NCI-H1417 (cell line): ENCODE measurements at places on chromosomes 11 and 22.

- DNase-seq = no peak
Observed at GRCh38 chr11:71485466-71485865, 32.5 kb downstream of the NADSYN1 start.

- DNase-seq = no peak
Observed at GRCh38 chr11:60771879-60772525, 13.1 kb upstream of the MS4A10 start.

GRCh38 chr22:16935209-16935608 lies 72.8 kb downstream of the GAB4 start:
- no peak for DNase-seq

DNA sequence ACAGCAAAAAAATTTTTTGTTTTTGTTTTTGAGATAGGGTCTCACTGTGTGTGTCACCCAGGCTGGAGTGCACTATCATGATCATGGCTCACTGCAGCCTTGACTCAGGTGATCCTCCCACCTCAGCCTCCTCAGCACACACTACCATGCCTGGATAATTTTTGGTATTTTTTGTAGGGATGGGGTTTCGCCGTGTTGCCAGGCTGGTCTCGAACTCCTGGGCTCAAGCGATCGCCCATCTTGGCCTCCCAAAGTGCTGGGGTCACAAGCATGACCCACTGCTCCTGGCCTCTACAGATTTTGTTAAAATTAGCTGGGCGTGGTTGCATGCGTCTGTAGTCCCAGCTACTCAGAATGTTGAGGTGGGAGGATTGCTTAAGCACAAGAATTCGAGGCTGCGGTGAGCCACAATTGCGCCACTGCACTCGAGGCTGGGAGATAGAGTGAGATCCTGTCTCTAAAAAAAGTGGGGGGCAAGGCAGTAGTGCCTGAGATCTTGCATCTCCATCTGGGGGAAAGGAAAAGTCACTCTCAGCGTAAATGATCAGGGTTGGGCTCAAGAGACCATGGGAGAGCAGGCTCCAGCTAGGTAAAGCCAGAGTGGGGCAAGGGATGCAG lies 10.6 kb upstream of the DGKZ start:
- no peak for DNase-seq

DNA sequence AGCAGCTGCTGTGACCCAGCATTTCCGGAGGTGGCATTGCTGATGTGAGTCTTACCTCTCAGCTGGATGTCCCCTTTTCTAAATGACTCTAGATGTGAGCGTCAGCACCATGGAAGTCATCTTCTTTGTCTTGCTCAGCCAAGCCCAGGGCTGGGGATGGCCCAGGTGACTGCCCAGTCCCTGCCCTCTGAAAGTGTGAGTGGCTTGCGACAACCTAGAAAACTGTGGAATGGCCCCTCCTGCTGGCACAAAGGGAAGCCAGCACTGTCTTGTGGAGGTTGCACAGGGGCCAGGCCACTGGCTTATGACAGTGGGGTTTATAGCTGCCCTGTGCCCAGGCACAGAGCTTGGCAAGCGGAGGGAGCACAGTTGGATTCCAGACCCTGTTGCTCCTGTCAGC lies 6.2 kb downstream of the TUB start:
- DNase-seq = no peak

DNA sequence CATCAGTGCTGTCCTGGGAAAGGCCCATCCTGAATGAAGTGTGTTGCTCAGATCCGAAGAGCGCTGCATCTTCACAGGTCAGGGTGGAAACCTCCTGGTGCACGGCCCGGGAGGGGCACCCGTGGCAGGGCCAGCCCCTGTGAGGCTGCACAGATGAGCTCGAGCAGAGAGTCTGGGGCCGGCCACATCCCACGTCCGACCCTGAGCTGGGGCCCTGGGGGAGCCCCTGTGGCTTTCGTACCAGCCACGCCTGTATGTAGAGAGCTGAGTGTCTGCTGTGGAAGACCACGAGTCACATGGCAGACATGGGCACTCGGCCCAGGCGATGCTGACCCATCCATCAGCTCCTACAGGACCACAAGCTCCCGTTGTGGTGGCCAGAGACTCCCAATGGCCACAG lies 24.9 kb upstream of the SEPTIN5 start:
- DNase-seq = no peak

GRCh38 chr11:64286801-64287159 lies 1.1 kb downstream of the GPR137 start:
- DNase-seq = no peak

DNA sequence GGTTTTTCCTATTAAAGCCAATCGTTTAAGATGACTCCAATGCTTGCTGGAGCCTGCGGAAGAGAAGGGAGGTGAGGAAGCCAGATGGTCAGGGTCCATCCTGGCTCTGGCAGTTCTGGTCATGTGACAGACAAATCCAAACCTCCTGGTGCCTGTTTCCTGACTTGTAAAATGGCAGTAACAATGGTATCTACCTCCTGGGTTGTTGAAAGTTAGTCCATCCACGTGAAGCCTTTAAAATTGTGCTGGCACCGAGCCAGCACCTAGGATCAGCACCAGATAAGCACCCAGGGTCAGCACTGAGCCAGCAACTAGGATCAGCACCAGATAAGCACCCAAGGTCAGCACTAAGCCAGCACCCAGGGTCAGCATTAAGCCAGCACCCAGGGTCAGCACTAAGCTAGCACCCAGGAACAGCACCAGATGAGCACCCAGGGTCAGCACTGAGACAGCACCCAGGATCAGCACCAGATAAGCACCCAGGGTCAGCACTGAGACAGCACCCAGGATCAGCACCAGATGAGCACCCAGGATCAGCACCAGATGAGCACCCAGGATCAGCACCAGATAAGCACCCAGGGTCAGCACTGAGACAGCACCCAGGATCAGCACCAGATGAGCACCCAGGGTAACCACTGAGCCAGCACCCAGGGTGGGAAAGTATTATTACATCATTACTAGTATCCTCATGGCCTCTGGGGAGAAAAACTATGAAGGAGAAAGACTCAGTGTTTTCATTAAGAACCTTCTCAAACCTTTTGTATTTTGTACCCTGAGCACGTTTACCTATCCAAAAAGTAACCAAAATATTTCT lies 17.2 kb downstream of the KIAA0930 start:
- DNase-seq = no peak

- peak; percentile 3 for DNase-seq
Observed at GRCh38 chr22:23289851-23290724, 109.8 kb downstream of the BCR start.

GRCh38 chr11:119567688-119568582 lies 145.0 kb upstream of the THY1 start:
- peak; percentile 53 for DNase-seq

GRCh38 chr11:42901084-42901483 lies 410.7 kb upstream of the API5 start:
- DNase-seq = no peak

DNA sequence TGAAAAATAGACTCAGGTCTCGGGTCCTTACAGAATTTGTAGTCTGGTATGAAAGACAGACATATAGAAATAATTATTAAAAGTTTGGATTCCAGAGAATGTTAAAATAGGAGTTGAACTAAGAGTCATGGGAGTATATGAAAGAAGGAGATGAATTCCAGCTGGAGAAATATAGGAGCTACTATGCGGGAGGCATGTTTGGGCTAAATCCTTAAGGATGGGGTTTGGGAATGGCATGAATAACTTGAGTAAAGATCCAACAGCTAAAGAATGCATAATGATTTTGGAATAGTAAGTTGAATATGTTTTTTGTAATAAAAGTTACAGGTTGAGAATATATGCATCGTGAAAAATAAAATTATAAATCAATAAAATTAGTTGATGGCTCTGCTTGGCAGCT lies 129.4 kb upstream of the SLC5A12 start:
- no peak for DNase-seq

- DNase-seq = no peak
Observed at GRCh38 chr22:21829523-21829922, 37.9 kb downstream of the MAPK1 start.

- peak; percentile 77 for DNase-seq
Observed at GRCh38 chr11:1652771-1653540, 23.4 kb downstream of the KRTAP5-5 start.

DNA sequence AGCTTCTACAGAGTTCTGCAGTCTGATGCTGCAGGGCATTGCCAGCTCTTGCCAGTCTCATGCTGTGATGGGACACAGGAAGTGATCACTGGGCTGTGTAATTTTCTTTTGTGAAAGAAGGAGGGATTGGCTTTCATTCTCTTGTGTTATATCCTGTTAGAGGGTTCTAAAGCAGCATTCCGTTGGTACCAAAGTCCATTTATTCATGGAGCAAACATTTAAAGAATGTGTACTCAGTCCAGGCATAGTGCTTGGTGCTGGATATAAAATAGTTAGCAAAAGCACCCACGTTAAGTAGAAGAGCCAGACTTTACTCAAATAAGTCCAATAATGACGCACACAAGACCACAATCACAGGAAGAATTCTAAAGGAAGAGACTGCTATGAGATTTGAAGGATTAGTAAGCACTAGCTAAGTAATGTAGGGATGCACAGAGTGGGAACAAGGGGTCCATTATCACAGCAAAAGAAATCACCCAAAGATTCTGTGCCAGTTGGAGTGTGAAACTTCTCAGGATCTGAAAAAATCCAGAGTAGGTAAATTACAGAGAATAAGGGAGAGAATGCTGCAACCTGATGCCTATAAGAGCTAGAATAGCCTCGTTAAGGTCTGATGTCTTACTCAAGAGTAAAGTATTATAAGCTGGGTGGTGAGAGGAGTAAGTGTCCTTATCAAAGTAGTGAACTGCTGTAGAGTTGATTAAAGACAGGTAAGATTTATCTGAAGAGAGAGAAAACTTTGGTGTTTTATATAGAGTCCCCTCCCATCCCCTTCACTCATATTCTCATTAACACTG lies 728.3 kb downstream of the METTL15 start:
- no peak for DNase-seq

DNA sequence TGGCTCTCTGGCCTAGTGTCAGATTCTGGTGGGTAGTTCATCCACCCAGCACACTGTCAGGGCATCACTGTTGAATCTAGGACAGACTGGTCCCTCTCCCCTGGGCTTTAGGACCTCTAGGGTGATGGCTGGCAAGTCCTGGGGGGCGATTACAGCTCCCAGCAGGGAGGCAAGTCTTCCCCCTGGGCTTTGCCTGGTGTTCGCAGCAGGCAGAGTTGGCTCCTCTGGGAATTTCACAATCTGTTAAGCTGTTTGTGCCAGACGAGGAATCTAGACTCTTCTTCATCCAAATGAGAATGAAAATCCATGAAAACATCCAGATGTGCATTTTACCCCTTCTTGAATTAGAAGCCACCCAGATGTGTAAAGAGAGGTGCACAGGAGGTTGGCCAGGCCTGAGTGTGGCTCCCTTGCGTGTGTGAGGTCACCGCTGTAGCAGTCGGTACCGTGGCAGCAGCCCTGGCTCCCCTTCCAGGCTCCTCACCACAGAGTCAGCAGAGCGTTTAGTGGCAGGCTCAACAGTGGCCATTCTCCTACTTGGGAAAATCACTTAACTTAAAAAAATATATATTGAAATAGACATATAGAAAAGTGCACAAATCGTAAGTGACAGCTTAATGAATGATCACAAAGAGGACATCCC lies 99.9 kb upstream of the TBCEL start:
- no peak for DNase-seq

DNA sequence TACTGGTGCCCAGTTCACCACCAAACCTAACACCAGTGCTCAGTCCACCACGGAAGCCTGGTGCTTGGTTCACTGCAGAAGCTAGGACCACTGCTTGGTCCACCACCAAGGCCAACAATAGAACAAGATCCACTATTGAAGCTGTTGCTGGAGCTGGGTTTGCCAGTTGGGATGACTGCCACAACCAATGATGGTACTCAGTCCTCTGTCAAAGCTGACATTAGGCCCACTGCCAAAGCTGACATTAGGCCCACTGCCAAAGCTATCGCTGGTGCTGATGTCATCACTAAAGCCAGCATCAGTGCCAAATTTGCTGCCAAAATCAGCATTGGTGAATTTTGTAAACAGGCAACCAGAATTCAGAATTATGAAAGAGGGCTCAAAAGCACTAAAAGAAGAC lies 1850.2 kb upstream of the RAG2 start:
- no peak for DNase-seq

DNA sequence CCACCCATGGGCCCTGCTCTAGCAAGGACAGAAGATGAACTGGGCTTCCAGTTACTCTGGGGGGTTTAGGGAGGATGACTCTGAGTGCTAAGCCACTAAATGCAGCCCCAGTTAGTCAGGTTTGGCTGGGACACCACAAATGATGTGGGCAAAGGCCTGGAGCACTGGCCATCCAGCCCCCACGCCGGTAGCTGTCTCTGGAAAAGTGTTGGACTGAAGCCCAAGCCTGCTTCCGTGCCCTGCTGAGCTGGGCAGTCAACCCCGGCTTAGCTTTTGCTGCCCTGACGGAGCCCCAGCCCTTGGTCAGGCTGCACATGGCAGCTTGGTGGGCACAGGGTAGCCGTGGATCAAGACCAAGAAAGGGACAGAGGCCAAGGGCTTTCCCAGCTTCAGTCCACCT lies 5.7 kb upstream of the GSTP1 start:
- no peak for DNase-seq

DNA sequence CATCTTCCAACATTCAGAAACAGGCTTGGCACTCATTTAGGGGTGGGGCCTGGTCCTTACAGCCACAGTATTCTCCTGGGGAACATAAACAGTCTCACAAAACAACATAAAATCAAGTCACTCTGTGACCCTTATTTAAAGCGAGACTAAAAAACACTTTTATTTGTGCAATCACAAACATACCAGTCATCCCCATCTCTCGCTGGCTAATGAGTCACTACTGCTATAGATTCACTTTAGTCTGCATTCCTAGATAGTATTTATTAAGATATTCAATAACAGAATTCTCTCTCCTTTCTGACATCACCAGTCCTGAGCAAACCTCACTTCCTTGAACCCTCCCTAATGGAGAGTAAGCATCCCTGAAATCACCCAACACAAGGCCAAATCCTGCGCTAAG lies 68.0 kb downstream of the ZBTB44 start:
- DNase-seq = no peak
